ENCODE measurements at places on chromosomes 2 and 18.

- no peak for DNase-seq
Measured at GRCh38 chr2:119494163-119494790, 30.0 kb downstream of the SCTR start.

DNA sequence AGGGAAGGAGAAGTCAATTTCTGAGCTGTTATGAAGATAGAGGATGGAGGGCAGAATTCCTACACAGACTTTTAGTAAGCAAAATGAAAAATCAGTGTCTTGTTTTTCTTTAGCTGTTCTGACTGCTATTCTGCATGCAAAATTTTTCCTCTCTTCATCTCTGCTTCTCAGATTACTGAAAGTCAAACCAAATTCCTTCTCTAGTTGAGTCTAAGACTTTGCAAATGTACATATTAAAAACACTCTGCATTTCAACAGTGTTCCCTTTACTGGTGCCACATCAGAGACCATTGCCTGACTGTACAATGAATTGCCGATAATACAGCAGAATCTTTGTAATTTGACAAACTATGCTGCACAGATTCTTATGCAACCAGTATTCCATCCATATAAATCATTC lies 198.8 kb downstream of the EXOC6B start:
- DNase-seq: no peak

GRCh38 chr2:208183526-208183925 lies 6.3 kb downstream of the C2orf80 start:
- DNase-seq: no peak

DNA sequence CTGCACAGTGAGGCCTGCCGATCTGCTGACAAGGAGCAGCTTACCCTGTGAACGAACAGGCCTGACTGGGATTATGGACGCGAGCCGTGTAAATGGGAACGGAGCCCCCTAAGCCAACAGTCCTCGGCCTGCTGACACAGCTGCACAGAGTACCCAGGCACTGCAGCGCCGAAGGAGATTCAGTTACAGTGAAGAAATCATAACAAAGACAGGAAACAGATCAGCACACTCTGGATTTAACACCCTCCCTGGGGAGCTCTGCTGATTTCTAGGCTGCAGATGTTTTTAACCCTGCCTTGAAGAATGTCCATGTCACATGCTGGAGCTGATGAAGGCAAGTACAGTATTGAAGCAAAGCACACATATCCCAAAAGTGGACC lies 43.4 kb downstream of the COLEC12 start:
- no peak for DNase-seq

GRCh38 chr2:11354363-11355154 lies 10.1 kb upstream of the ROCK2 start:
- DNase-seq: no peak

All from NCI-H1694 treated with DMSO at 0.1 percent for 48 hours (cell line).